Adipocyte (in vitro differentiated cells): ENCODE measurements at places on chromosomes 6 and 20.

GRCh38 chr20:21237956-21238799 lies 65.0 kb upstream of the XRN2 start:
- DNase-seq: no peak

GRCh38 chr20:16100111-16100510 lies 473.1 kb downstream of the KIF16B start:
- DNase-seq: peak; percentile 43

- no peak for DNase-seq
Measured at GRCh38 chr6:90297115-90297866, 648 bp upstream of the BACH2 start.

DNA sequence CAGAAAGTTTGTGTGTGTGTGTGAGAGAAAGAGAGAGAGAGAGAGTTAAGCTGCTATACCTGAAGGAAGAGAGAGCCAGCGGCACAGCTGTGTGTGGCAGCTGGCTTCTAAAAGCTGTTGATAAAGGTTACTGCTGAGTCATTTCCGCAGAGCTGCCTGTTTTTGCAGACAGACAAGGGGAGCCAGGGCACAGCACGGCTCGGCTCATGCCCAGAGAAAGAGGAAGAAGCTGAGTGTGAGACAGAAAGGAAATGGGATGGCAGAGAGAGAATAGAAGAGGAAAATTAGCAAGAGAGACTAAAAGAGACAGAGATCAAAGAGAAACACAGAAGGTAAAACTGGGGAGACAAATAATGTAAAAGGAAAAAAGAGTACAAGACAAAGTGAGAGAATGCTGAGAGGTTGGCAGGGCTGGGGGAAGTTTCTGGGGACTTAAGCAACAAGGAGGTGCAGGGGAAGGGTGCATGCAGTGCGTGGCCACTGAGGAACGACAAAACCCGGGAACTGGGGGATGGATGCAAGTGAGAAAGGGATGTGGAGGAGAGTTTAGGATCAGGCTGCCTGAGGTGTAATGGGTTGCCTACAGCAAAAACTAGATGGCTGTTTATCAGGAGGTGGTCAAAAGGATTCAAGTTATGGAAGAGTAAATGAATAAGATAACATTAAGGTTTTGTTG lies 22.7 kb downstream of the HLA-A start:
- peak; percentile 88 for DNase-seq
